Activated naive CD4-positive, alpha-beta T cell treated with Interleukin-2 at 50 U/mL for 16 hours (primary cell): ENCODE measurements at places on chromosomes 3 and 15.

DNA sequence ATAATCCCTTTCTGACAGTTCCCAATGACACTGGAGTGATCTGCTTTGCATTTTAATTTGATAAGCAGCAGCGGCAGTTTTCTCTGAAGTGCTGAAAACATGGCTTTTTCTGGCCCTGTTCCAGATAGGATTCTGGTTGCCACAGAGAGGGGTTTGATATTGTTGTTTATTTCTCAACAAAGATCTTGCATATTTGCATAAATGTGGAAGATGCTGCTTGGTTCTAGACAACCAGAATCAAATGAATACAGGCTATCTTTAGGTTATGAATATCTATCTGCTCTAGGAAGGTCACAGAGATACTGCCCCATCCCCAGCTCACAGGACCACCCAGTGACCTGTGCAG lies 137.1 kb downstream of the ZNF609 start:
- no peak for DNase-seq

DNA sequence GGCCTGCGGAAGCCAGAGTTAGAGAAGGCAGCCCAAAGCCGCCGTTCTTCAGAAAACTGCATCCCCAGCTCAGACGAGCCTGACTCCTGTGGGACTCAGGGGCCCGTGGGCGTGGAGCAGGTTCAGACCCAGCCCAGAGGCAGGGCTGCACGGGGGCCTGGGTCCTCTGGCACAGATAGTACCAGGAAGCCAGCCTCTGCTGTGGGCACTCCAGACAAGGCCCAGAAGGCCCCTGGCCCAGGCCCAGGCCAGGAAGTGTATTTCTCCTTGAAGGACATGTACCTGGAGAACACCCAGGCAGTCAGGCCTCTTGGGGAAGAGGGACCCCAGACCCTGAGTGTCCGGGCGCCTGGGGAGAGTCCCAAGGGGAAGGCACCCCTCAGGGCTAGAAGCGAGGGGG lies 23.1 kb downstream of the ALPK3 start:
- no peak for DNase-seq

- DNase-seq: no peak
Observed at GRCh38 chr15:90659481-90659880, 57.7 kb upstream of the BLM start.

- DNase-seq: no peak
Observed at GRCh38 chr15:99921101-99921500, 187.9 kb upstream of the LYSMD4 start.

DNA sequence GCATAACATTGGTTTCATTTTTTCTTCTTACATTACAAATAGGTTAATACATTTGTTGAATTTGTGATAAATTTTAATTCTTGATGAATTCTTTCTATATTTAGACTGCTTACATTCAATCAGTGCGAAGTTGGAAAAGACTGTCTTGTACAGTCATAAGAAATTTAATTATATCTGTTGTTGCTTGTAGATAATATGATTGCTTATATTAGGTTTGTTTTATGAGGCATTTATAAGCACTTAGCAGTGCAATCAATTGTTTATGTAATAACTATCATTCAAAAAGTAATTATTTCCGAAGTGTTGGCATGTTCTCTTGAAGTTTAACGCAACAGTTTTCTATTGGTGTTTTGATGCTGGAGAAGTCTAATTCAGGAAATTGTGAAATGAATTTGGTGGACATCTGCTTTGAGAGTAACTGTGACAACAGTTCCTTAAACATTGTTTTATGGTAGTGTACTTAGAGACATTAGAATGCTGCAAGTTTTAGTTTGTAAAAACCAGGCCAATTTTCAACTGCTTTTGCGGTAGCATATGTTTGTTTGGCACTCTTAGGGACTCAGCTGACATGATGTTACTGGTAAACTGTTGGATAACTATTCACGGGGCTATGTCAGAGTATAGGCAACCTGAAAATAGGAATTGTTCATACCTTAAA lies 99.7 kb downstream of the NAALADL2 start:
- DNase-seq: no peak

GRCh38 chr15:53490341-53490740 lies 269.1 kb downstream of the WDR72 start:
- no peak for DNase-seq

- peak; percentile 93 for DNase-seq
Observed at GRCh38 chr3:50600841-50601591, 10.6 kb downstream of the CISH start.

- DNase-seq: no peak
Observed at GRCh38 chr3:152331998-152332397, 63.3 kb downstream of the MBNL1 start.

GRCh38 chr3:15713364-15713763 lies 84.4 kb downstream of the ANKRD28 start:
- DNase-seq: no peak

DNA sequence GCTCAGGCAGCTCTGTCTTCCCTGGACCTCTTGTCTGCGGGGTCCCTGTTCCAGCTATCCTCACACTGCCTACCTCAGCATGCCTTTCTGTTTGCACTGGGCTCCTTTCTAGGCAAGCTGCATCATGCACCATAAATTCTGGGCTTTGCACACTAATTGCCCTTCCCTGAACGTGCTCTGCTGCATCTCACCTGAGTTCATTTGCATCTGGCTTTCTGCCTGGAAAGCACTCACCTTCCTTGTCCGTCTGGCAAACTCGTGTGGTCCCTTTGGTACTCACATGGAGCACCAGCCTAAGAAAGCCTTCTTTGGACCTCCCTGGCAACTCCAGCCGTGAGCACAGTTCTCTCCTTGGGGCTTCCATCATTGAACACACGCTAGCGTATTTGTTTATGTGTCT lies 365.6 kb downstream of the SV2B start:
- no peak for DNase-seq

DNA sequence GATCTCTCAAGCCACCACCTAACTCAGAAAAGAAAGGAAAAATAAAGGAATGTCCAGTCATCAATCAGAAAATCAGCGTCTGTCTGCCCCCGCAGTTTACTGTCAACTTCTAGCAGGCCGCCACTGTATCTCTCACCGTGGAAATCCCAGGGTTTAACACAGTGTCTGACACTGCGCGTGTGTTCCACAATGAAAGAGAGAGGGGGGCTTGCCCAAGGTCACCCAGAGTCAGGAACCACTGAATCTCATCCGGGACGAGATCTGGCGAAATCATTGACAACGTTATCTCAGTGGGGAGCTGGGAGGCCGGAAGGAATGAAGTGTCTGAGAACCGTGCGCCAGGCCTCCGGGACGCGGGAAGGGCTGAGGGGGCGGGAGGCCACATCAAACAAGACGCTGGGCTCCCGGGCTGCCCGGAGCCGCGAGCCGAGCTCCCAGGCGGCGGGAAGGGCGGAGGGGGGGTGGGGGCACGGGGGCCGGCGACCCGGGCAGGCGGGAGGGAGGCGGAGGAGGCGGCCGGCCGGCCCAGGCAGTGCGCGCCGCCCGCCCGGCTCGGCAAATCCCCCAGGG lies 2.2 kb upstream of the HES1 start:
- peak; percentile 21 for DNase-seq

- no peak for DNase-seq
Observed at GRCh38 chr3:85360742-85361387, 402.1 kb downstream of the CADM2 start.

GRCh38 chr3:31449318-31449717 lies 83.4 kb upstream of the STT3B start:
- DNase-seq: no peak

DNA sequence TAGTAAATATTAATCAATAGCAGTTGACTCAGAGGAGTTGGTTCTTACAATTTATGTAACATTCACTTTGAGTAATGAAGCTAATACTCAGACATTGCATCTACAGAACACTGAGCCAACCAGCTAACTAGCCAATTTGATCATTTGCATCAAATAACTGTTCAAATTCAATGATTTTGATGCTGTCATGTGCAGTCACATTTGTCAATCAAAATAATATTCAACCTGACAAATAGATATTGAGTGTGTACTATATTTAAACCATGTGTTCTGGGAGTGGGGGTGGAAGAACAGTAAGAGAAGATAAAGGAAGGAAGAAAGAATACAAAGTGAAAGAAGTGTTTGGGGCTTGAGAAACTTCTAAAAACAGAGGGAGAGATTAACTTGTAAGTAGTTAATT lies 277.2 kb upstream of the ARHGEF26 start:
- DNase-seq: no peak

- no peak for DNase-seq
Observed at GRCh38 chr3:46358466-46358865, 4.6 kb downstream of the CCR2 start.

GRCh38 chr15:39461536-39462130 lies 119.2 kb upstream of the THBS1 start:
- DNase-seq: no peak

GRCh38 chr15:58269455-58270414 lies 131.6 kb downstream of the AQP9 start:
- DNase-seq: no peak

DNA sequence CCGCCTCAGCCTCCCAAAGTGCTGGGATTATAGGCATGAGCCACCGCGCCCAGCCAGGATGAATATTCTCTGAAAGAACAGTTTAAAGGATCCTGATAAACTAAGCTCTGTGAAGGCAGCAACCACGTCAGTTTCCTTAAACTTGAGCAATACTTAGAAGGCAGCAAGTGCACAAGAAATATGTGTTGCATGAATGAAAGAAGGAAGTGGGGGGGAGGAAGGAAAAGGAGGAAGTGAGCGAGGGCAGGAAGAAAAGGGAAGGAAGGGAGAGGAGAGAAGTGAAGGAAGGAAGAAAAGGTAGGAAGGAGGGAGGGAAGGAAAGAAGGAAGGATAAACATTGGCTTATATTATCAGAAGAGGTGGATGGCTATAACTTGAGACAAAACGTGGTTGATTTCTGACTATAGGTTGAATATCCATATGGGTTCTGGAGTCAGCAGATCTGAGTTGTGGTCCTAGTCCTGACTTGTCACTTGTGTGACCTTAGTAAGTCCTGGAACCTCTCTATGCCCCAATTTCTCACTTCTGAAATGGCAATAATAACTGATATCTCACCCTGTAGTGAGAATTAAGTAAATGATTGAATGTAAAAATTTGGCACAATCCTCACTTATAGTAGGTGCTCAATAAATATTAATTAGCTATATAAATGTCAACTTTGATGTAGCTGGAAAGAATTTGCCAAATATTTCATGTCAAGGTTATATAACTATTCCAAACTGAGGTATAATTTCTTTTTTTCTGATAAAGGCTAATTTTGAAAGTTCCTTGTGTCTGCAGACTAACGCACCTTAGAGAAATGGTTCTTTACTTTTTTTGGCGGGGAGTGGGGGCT lies 12.0 kb upstream of the SEMA4B start:
- DNase-seq: no peak

DNA sequence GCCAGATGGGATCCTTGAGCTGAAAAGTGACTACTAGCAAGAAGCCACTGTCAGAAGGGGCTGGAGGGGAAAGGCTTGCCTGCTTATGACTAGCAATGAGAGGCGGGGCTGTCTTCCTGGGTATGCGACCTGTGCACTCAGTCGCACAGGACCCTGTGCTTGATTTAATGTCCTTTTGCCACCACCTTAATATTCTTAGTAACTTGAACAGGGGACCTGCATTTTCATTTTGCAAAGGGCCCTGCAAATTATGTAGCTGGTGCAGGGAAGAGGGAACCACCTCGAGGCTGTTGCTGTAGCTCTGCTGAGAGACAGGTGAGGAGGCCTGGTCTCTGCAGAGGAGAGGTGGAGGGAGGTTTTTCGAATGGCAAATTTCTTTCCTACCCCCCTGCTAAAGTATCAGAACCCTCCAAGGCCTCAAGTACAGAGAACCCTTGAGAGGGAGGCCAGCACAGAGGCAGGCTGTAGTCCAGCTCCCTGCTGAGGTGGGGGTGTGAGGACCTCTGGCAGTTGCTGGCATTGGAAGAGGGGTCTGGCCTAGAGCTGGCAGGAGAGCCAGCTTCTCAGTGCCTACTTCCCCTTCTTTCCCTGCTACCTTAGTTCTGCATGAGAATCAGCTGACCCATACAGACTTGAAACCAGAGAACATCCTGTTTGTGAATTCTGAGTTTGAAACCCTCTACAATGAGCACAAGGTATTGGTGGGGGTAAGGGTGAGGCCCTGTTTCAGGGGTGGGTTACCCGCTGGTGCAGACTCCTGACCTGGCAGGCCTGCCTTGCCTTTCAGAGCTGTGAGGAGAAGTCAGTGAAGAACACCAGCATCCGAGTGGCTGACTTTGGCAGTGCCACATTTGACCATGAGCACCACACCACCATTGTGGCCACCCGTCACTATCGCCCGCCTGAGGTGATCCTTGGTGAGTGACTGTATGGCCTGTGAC lies 11.4 kb downstream of the CLK3 start:
- no peak for DNase-seq

DNA sequence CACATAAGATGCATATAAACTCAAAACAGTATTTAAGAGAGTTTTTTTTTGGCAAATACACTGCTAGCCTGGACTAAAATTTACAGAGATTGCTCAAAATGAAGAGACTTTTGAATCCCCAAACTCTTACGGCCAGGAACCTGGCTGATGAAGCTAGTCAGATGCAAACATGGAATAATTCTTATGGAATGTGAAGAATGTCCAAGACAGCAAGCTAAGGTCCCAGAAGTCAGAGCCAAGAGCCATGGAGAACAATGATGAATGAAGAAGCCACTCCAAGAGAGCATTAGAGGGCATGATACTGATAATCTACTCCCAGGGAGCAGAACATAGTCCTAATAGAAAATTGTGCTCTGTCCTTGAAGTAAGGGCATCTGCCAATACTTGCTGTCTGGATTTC lies 705.5 kb downstream of the DIPK2A start:
- DNase-seq: no peak

DNA sequence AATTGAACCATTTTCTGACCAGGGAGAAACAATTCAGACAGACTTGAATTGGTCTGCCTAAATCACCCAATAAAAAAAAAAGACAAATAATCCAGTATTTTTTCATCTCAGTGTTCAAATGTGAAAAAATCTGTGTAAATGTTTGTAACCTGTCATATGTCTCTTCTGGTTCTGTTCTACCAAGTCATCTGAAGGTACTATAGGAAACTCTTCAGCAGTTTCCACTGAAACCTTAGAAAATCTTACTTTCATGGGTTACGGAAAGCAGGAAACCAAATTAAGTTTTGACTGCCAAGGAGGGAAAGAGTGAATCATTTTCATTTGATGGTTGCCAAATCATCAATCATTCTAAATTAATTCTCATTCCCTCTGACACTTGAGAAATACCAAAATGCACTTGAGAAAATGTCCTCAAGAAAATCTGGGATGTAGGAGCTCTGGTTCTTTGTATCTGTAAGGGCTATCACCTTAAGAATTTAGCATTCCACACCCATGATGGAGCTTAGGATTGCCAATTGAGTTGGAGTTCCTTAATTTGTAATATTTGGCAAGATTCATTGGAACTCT lies 278.2 kb upstream of the KCNH8 start:
- DNase-seq: no peak

- DNase-seq: peak; percentile 59
Observed at GRCh38 chr3:169863458-169863899, 6.3 kb downstream of the LRRC31 start.

GRCh38 chr3:141828890-141829289 lies 47.6 kb upstream of the ATP1B3 start:
- DNase-seq: no peak

GRCh38 chr3:20406611-20407011 lies 220.6 kb upstream of the SGO1 start:
- no peak for DNase-seq

- no peak for DNase-seq
Observed at GRCh38 chr3:11470031-11470853, 173.5 kb downstream of the VGLL4 start.

- peak; percentile 55 for DNase-seq
Observed at GRCh38 chr3:198079771-198080520, 119.9 kb downstream of the LMLN start.
